Activated T-helper 1 cell treated with anti-CD3 and anti-CD28 coated beads, Interleukin-12 subunit alpha, Interleukin-12 subunit beta, Interleukin-2, Interleukin-4 antibody, amounts not matched to agents 30 ng/mL and 10 ng/mL and 1 ng/mL, durations not matched to agents 14 hours and 24 hours and 36 hours (primary cell): ENCODE measurements at places on chromosomes 4 and X.

- DNase-seq: no peak
These were observed 199.9 kb downstream of the TENM3 start for GRCh38 chr4:182443070-182443469.

DNA sequence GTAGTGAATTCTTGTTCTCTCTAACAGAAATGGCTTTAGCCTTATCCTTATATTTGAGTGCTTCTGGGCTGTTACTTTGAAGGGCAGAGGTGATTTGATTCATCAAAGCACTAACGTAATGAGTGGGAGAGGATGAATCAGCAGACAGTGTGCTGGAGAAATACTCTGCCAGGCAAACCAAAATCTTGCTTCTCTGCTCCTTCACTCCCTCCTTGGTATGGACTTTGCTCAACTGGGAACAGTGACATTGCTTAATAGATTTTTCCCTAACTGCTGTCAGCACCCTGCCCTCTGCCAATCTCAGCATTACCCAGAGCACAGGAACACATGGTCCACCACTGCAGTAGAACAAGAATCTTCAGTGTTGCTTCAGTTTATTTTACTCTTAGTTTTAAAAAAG lies 56.0 kb downstream of the PDLIM5 start:
- no peak for DNase-seq

DNA sequence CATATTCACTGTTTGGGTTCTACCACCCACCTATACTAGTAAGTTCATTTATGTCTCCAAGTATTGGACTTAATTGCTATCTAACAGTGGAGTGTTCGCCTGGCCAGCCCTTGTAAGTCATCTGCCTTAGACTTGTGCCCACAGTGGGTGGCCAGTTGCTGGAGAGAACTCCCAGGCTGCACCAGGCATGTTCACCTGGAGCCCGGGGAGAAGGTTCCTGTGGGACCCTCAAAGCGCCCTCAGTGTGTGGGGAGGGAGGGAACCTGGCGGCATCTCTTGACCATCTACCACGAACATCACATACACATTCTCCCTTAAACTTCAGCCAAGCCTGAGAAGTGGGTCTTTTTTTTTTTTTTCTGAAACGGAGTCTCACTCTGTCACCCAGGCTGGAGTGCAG lies 138.1 kb downstream of the CPZ start:
- DNase-seq: no peak

- DNase-seq: no peak
These were observed 34.7 kb downstream of the FRMPD3 start for GRCh38 chrX:107484002-107484726.

DNA sequence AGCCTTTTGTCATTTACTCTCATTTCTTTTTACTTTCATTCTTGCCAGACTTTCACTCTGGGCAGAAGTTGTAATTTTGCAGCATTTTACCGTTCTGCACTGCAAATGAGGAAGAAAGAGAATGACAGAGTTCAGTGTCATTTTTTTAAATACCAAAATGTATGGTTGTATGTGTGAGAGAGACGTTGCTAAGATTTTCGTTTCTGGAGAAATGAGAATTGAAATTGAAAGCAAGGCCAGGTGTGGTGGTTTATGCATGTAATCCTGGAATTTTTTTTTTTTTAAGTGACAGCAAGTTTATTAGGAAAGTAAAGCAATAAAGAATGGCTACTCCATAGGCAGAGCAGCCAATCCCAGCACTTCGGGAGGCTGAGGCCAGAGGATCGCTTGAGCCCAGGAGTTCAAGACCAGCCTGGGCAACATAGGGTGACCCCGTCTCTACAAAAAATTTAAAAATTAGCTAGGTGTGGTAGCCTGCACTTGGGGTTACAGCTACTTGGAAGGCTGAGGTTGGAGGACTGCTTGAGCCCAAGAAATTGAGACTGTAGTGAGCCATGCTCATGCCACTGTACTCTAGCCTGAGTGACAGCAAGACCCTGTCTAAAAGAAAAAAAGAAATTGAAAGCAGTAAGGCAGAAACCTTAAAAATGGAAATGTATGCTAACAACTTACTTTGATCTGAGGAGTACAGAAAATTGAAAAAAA lies 12.9 kb downstream of the DCK start:
- no peak for DNase-seq

GRCh38 chr4:73589261-73589847 lies 30.9 kb downstream of the RASSF6 start:
- no peak for DNase-seq

DNA sequence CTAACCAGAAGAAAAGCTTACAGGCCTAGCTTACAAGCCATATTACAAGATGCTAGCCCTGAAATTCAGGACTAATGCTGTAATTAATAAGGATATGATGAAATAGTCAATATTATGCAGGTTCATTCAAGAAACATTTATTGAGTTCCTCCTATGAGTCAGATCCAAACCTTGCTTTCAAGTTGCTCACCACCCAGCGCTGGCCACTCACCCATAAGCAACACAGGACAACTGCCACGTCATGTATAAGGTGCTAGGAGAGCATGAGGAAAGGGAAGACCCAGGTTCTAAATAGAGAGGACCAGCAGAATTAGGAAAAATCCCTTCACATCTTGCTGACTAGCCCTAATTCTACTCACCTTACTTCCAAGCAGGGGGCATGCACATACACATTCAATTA lies 23.3 kb downstream of the MAML3 start:
- DNase-seq: no peak

DNA sequence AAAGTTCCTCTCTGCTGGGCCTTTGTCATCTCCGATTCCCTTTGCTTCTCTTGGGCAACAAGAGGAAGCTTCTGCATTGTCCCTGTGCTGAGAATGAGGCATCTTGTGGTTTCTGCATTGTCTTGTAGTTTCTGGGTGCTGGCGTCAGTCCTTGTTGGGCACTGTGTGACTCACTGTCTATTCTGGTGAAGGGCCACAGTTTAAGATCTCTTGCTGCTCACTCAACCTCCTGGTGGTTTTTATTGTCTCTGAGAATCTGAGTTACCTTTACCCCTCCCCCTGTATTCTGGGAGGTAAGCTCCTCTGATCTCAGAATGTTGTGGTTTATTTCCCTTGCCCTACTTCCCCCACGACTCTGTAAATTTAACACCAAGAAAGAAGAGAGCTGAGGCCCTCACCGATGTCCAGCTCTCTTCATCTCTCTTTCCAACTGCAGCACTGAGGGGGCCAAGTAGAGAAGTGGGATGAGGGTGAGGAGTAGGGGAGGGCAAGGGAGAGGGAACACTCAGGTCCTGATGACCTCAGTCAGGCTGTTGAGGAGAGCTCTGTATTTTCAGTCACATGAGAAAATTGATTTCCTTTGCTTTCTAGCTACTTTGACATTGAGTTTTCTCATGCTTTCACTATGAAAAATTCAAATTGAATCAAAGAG lies 441.6 kb upstream of the PITX2 start:
- no peak for DNase-seq

DNA sequence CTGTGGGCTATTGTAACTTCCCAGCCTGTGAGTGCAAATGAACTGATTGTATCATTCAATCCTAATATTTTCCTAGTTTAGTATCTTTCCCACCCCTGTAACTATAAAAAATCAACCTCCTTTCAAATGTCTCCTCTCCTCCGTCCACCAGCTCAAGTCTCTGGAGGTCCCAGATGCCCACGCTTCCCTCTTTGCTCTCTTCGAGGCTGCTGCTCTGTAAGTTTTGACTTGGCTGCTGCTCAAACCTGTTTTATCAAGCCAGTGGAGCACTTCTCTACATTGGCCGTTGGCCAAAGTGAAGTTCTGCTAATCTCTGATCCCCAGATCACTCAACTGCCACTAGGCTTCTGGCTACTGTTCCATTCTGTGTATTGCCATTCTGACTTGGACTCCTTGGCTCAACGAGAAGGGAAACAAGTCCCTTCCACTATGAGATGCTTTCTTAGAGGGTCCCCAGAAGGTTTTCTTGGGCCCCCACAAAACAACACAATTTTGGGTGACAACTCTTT lies 60.7 kb upstream of the RAPGEF2 start:
- DNase-seq: no peak

DNA sequence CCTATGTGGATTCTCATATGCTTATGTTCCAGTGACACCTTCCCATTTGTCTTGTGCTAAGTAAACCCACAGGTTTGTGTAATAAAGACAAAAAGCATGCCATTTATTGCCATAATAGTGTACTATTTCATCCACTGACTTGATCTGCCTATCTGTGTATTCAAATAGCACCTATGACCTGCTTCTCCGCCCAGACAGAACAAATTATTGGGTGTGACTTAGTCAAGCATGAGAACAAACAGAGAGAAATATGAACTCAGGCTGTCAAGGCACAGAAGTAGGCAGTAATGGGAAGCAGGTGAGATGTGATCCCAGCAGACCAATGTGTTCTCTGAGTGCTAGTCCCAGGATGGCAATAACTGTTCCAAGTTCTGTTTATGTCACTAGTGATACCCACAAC lies 25.4 kb downstream of the ELOVL6 start:
- no peak for DNase-seq

DNA sequence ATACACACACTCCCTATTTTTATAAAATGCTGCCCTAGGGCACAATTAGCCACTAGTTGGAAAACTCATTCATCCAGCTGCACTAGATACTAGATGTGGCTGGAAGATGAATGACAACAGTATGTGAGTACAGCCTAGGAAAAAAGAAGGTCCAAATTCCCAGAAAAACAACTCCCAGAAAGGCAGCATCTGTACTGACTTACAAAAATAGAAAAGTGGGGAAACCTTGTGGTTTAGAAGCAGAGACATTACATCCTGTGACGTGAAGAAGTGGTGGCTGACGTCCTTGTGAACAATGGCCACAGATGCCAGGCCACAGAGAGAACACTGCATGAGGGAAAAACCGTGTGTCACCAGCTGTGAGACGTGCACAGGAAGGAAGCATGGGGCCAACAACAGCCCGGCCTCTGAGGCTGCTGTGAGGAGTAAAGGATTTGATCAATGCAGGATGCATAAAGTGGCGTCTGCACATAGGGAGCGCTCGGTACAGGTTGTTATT lies 81.2 kb downstream of the SPRY1 start:
- peak; percentile 67 for DNase-seq

DNA sequence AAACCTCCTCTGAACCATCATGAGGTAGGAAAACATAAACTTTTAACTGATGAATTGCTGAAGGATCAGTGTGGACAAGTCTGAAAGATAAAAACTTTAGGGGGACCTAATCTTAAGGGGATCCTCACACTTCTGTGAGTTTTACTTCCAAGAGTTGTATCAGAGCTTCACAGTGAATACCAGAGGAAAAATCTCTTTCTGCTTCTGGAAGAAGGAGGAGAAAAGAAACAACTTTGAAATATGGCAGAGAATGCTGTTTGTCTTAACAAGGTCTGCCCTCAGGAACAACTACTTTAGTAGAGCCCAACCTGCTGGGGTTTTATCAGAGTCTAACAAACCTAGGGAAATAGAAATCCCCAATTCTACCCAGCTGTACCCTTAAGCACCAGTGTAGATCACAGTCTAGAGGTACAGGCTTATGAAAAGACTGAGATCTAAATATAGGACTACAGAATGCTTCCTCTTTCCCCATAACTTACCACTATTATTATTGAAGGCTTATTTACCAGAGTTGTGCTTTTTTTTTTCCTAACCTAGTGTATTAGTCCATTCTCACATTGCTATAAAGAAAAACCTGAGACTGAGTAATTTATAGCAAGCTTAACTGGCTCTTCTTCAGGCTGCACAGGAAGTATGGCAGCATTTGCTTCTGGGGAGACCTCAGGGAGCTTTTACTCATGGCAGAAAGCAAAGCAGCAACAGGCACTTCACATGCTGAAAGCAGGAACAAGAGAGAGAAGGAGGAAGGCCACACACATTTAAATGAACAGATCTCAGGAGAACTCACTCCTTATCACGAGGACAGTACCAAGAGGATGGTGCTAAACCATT lies 167.9 kb downstream of the CAMK2D start:
- no peak for DNase-seq

- DNase-seq: no peak
These were observed 4.7 kb downstream of the SH3TC1 start for GRCh38 chr4:8203817-8204216.

- DNase-seq: no peak
These were observed 346.5 kb upstream of the FMR1 start for GRCh38 chrX:147565237-147565636.

DNA sequence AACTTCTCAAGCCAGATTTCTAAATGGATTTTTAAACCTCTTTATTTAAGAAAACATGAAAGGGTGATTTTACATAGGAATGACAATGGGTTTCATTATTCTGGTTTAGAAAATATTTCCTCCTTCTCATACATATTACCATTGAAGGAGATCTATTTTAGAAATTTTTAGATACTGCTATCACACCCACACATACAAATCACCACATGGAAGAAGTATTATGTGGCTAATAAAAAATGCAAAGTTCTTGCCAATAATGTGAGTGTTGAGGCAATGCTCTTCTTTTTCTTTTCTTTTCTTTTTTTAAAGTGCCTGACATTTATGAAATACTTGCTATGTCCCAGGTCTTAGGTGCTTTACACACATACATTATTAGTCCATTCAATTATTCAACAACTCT lies 6.8 kb downstream of the STAP1 start:
- DNase-seq: no peak

DNA sequence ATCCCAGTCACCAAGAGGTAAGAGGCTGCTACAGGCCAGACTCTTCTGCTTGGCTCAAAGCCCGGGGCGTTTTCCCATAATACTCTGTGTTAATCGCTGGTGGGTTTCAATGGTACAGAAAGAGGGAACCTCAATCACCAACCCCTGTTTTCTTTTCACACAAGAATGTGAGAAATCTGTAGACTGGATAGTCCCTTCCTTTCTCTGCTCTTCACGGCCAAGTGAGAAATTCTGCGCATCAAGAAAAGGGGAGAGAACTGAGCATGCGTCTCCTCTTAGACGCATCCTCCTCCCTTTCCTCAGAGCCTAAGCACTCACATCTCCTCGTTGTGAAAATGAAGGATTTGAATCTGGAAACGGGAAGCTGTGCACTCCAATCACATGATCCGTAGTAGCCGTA lies 64.7 kb downstream of the CLNK start:
- no peak for DNase-seq

GRCh38 chr4:132332932-132333723 lies 816.0 kb upstream of the PCDH10 start:
- DNase-seq: no peak

DNA sequence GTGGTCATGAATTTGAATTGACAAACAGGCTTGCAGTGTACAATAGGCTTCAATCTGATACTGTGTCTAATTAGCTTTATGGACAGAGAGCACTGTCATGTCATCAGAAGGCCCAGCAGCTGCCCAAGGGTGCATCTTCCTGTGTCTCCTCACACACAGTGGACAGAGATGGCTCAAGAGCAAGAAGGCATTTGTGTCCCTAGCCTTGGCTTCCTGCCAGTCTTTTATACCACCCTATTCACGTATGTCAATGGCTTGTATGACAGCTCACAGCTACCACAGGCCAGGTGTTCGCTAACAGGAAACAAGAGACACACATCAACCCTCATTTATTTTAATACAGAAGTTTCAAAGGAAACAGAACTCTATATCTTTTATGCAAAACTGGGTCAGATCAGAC lies 874.0 kb upstream of the AGA start:
- DNase-seq: no peak
